MCF 10A (cell line): ENCODE measurements at places on chromosomes 7 and 10.
A peak's percentile ranks its signal among the peaks of the same experiment; 100 is the strongest.

GRCh38 chr10:94066411-94066810 is 72.7 kb downstream of the PLCE1 start:
- H3K4me3 ChIP-seq: no peak overlapping the region
- peak; percentile 59 for DNase-seq

- no peaks in the 10 kb centered on the region for H3K27me3 ChIP-seq
- no peak overlapping the region for H3K27ac ChIP-seq
- peaks cover 13% of the 10 kb centered on the region for H3K36me3 ChIP-seq
Measured at GRCh38 chr10:34698979-34699378, 116.1 kb downstream of the PARD3 start.

DNA sequence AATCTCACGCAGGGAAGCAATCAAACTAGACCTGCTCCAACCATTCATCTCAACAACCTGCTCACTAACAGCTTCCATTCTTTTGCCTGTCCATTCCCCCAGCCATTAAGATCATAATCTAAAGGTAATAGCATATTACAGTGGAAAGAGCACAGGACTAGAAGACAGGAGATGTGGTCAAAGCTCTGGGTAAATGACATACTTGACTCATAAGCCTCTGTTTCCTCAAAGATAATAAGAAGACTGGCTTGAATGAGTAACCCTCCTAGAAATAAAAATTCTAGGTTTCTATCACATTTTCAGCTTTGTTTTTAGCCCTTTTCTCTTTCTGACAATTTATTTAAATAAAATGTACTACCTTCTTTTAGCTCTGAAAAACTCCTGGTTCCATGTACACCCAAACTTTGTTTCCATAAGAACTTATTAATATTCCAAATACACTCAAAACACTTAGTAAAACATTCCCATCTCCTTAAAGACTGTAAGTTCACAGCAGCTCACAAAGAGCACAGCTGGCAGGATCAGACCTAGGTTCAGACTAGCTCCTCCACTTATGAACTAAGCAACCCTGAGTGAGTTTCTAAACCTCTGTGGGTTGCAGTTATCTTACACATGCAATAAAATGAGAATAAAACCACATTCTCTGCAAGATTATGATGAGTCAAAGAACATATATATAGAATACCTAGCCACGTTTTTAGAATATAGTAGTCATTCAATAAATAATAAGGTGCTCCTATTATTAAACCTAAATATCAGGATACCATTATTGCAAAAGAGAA is 11.6 kb downstream of the FAM204A start:
- H3K4me1 ChIP-seq: no peaks in the 10 kb centered on the region
- no peaks in the 10 kb centered on the region for H3K27me3 ChIP-seq
- H3K4me3 ChIP-seq: no peak overlapping the region
- DNase-seq: no peak
- H3K27ac ChIP-seq: no peak overlapping the region

GRCh38 chr7:31564661-31565060 is 50.8 kb downstream of the ITPRID1 start:
- H3K36me3 ChIP-seq: no peaks in the 10 kb centered on the region
- H3K27me3 ChIP-seq: peaks cover 34% of the 10 kb centered on the region
- H3K4me3 ChIP-seq: no peak overlapping the region
- H3K4me1 ChIP-seq: no peaks in the 10 kb centered on the region

- H3K27me3 ChIP-seq: no peaks in the 10 kb centered on the region
- H3K4me3 ChIP-seq: no peak overlapping the region
- peaks cover 5% of the 10 kb centered on the region for H3K4me1 ChIP-seq
- no peak for DNase-seq
- H3K36me3 ChIP-seq: no peaks in the 10 kb centered on the region
Measured at GRCh38 chr7:152059311-152059710, 33.8 kb downstream of the GALNT11 start.

GRCh38 chr10:93874309-93875031 is 19.3 kb upstream of the SLC35G1 start:
- no peak overlapping the region for H3K27ac ChIP-seq
- DNase-seq: no peak
- H3K27me3 ChIP-seq: no peaks in the 10 kb centered on the region
- peaks cover 6% of the 10 kb centered on the region for H3K4me1 ChIP-seq

DNA sequence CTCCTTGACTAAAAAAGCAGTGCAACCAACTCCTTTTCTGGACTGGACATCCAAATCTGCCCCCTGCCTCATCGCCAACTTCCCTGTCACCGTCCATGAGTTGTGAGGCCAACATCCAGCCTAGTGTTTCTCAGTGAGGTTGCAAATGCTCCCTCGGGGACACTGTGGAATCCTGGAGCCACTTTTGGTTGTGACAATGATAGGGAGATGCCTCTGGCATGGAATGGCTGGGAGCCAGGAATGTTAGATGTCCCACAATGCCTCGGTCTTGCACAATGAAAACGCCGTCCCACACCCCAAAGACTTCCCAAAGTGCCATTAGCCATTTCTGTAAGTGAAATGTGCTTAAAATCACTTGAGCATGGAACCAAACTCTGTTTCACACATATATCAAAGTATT is 105.2 kb downstream of the OSBPL3 start:
- no peak overlapping the region for H3K27ac ChIP-seq
- peaks cover 8% of the 10 kb centered on the region for H3K36me3 ChIP-seq
- no peak overlapping the region for H3K4me3 ChIP-seq
- H3K4me1 ChIP-seq: no peaks in the 10 kb centered on the region
